ENCODE measurements at places on chromosomes 2 and 18.
A peak's percentile ranks its signal among the peaks of the same experiment; 100 is the strongest.

DNA sequence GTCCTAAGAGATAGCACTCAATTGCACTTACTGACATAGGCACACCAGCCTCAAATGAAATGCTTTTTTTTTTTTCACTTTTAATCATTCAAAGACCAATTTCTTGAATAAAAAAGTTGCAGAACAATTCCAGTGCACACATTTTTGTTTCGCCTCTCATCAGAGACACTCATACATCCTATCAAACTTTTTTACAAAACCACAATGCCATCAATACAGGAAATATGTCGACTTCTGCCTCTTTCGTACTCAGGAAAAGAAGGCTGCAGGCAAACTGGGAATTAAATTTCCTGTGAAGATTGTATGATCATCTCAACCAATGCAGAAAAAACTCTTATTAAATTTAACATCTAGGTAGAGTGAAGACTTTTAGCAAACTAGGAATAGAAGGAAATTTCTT lies 112.4 kb downstream of the DNER start:
- no peak for DNase-seq

GRCh38 chr2:120654381-120655134 lies 81.1 kb upstream of the GLI2 start:
- no peak for DNase-seq

DNA sequence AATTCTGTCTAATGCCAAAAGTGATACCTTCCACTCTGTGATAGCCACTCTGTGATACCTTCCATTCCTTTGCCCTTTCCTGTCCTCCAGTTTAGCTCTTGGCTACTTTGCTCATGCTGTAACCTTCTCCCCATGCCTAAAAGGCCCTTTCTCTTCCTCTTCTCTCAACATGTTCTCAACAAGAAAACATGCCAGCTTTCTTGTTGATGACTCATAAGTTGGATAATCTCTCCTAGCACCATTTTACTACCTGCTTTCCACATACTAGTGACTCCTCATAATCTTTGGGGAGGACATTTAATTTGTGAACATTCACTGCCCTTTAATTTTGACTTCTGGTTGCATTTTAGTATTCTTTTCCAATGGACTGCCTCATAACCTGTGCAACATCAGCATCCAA lies 55.9 kb upstream of the NT5C1B start:
- no peak for DNase-seq

- peak; percentile 31 for DNase-seq
Measured at GRCh38 chr18:26133652-26134051, at the start of gene PSMA8. TSS of gene PSMA8 (plus strand) at chr18:26133869. CDS start at chr18:26133966, 97 bp downstream.

DNA sequence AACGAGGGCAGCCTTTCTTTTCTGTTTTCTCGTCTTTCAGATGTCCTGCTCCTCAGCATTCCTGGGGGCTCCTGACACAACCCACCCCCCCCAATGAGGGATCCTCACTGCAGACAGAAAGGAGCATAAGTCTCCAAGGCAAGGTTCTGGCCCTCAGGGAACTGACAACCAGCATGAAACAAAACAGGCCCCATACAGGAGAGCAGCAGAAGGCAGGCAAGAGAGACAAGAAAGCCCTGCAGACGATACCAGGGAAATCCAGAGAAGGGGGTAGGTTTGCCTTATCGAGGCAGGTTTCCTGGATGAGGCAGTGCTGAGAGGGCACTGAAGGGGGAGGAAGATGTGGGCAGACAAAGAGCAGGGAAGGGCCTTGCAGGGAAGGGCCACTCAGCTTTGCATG lies 103.9 kb upstream of the EPAS1 start:
- DNase-seq: no peak

- DNase-seq: no peak
Measured at GRCh38 chr2:42722320-42723190, 41.4 kb downstream of the OXER1 start.

- no peak for DNase-seq
Measured at GRCh38 chr2:31271851-31272267, 37.9 kb downstream of the EHD3 start.

DNA sequence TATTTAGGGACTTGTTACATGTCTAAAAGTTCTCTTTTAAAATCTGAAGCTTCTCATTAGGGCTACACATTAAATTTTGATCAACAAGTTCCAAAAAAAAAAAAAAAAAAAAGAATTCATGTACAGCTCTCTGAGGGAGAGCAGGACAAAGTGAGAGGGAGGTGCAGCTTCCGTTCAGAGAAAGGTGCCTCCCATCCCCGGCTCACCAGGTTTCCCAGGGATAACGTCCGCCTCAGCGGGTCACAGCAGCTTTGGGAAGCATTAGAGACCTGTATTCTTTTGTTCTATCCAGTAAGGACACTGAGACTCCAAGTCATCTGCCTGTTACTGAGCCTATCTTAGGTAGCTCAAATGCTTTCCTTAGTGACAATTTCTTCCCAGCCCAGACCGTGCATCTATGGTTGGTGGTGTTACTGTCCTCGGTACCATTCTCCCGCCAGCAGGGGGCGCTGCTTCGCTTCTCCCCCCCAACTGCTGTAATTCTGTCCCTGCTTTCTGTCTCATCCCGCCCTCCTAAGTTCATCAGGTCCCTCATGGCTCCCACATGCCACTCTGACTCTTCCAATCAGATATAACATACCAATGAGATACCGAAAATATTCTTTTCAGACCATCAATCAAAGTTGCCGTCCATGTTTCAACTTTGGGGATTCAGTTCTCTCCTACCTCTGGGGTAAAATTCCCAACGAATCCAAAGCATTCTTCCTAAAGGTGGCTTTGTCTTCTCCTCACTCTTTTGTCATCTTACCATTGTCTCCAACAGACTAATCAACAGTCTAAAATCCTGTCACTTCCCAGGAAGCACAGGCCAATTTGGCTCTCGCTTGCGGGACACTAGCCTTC lies 466.5 kb downstream of the METTL4 start:
- peak; percentile 12 for DNase-seq

DNA sequence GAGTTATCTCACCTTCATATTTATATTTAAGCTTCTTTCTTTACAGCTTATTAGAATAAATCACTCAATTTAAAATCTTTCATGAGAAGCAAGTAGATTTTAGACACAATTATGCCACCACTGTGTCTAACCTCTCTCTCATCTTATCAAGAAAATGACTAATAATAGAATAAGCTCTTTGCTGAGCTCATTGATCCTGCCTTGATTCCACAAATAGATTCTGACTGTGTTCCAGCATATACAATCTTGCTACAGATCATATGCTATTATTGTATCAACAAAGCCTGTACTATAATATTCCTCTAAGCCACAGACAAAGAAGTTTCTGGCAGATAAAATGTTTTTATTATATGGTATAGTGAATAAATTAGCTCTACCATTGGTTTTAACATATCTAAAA lies 168.7 kb upstream of the GULP1 start:
- DNase-seq: no peak

DNA sequence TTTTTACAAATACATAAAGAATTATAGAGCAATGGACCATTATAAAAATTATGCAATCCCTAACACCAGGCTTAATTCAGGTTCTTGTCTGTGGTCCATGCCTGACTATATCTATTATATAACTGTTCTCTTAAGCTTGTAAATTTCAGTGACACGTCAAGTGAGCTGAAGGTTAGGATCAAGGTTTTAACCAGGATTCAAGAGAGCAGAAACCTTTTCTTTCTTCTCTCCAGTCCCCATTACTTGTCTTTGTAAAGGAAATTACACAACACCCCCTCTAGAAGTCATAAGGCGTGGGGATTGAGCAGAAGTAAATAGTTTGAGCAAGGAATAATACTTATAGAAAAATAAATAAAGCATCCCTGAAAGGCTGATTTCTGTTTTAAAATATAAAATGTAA lies 122.0 kb downstream of the ZNF521 start:
- DNase-seq: no peak

DNA sequence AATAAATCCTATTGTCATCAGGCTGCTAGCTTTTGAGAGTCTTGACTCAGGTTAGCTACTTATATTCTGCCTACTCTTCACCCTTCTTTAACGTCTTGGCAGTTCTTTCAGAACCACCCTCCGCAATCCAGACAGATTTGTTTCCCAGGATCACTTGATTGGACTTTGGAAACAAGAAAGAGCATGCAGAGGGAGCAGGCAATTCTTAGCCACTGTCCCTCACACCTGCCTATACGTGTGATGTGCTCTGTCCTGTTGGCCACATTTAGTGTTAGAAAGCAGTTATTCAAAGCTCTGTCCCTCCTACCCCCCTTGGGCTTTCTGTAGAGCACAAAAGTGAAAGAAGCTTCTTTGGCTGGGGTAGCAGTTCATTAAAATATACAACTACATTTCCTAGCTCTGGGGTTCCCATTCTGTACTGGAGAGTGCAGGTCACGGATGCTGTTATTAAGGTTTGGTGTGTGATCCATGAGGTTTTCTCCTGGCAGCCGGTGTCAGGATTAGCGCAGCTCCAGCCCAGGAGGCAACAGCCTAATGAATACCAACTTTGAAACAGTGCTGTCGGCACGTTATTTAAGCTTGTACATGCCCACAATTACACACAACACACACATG lies 6.3 kb downstream of the FZD5 start:
- DNase-seq: no peak

DNA sequence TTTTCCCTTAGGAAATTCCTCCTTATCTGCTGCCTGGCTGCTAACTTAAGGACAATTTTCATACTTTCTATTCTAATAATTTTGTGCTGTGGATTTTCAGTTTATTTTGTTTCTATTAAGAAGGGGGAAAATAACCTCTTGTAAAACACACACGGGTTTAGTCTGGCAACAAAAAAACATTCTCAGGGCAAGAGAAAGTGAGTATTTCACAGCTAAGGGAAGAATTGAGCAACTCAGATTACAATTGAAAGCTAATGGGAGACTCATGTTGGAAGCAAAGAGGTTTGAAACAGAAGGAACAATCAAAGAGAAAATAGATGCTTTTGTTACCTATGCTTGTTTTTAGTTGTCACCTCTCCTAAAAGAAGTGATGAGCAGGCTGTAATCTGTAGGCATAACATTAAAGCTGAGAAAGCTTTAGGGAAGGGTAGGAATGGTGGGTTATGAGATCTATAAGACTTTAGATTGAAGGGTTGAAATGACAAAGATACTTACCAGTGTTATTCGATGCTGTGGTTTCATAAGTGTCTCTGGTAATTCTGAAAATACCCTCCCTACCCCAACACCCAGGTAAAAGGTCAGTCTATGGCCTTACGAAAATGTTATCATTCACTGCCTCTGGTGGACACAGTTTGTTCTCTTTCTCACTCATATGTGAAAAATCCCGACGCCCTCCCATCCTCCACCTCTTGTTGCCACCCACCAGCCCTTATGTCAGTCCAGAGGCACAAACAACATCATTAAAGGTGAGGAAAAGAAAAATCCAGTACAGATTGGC lies 510.9 kb downstream of the TXNL1 start:
- DNase-seq: no peak

DNA sequence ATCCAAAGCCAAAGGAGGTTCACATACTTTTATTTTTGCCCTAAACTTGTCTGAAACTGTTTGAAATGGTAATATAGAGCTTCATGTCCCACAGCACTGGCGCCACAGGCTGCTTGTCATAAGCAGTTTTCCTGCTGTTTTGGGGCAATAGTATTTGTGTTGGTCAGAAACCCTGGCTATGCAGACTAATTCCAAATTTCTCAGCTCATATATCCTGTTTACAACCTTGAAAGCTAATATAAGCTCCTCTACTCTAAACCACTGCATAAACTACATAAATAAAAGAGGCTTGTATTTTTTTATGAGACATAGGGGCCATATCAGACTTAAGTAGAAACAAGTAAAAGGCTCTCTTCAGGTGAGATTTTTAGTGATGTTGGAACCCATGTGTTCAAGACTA lies 736.8 kb upstream of the ID2 start:
- DNase-seq: no peak

- DNase-seq: no peak
Measured at GRCh38 chr18:73908323-73908722, 239.3 kb downstream of the FBXO15 start.

- peak; percentile 60 for DNase-seq
Measured at GRCh38 chr2:176126929-176127773, 2.4 kb upstream of the HOXD8 start.

DNA sequence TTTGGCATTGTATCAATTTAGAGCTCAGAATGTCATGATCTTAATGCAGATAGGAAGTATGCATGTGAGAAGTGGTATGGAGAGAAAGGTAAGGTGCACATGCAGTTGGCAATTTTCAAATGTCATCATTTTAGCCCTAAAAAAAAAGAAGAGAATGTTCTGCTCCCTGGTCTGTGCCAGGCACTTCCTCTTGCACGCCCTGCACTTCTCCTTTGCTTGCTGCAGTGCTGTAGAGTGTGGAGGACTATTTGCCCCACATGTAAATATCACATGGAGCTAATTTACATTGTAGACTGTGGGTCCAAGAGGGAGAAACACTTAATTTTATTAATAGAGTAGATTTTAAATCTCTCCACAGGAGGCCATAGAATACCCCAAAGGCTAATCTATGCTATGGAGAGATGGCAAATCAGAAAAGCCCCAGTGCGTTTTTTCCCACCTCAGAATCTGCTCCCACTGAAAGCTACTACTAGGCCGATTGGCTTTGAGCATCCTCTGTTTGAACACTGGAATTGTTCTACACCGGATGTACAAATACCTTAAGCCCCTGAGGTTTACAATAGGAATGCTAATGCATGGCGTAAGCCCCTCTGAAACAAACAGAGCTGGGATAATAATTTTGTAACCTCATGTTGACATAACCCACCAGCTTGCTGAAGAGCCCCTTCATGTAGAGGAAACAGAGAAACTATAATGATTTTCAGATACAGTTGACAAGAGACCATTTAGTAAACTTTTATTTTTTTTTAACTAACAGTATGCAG lies 137.2 kb upstream of the KLHL14 start:
- DNase-seq: no peak

DNA sequence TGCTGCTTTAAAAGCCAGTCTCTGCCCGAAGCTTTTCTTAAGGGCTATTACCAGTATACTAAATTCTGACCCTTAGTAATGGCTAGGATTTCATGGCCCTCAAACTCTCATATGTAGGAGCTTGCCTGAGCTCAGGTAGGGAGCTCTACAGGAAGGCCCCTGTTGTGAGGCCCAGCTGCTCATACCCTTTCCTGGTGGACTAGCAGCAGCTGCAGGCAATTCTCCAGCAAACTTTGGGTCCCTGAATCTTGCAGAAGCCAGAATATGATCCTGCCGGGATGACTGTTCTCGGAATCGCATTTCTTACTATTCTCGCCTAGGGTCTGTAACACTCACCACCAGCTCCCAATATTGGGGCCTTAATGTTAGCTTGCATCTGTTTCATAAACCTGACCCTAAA lies 106.4 kb upstream of the SERTAD2 start:
- DNase-seq: no peak

DNA sequence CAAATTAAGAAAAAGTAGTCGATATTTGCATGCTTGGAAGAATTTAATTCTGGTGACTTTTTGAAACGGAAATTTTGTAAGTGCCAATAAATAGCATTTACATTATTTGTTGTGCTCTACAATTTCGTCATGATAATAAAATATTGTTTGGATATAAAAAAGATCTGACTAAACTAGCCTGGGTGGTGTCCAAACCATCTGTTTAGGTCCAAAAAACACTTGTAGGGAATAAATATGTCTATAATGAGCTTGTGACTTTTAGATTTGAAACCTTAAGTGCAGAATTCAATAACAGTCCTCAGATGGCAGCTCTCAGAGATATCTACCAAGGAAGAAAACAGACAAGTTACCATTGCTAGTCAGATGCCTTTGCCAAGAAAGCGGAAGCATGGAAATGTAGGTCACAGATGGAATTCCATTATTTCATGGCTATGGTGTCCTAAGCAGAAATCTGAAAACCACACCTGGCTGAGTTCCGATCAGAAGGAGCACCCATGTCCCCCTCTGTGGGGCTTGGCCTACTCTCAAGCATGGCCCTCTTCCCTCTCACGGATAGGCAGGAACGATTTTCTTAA lies 731.1 kb downstream of the RNF144A start:
- DNase-seq: no peak

GRCh38 chr2:46350029-46350689 lies 53.0 kb downstream of the EPAS1 start:
- DNase-seq: no peak

GRCh38 chr2:118148809-118149208 lies 60.5 kb downstream of the INSIG2 start:
- DNase-seq: no peak
